ENCODE measurements at places on chromosomes 1 and 21. TPM values are rescaled to one million over a fixed set of nuclear protein-coding genes. Genes with fewer than 3 reads are reported as not detected.

DNA sequence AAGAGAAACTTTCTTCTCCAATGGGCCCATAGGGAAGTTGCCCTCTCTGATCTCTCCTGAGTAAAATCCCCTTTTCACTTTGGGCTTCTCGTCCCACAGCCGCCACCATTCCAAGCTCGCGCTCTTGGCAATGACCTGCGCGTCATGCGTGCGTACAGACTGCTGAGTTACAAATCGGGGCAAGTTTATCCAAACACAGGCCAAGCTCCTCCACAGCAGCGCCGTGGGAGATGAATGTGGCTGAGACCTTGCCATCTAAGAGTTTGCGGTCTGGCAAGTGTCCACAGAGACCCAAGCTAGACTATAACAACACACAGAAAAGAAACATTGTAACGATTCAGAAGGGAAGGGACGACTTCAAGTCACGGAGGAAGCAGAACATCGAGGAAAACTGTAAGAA is 116.3 kb upstream of the SOD1 start:
- DNase-seq, result no peak

DNA sequence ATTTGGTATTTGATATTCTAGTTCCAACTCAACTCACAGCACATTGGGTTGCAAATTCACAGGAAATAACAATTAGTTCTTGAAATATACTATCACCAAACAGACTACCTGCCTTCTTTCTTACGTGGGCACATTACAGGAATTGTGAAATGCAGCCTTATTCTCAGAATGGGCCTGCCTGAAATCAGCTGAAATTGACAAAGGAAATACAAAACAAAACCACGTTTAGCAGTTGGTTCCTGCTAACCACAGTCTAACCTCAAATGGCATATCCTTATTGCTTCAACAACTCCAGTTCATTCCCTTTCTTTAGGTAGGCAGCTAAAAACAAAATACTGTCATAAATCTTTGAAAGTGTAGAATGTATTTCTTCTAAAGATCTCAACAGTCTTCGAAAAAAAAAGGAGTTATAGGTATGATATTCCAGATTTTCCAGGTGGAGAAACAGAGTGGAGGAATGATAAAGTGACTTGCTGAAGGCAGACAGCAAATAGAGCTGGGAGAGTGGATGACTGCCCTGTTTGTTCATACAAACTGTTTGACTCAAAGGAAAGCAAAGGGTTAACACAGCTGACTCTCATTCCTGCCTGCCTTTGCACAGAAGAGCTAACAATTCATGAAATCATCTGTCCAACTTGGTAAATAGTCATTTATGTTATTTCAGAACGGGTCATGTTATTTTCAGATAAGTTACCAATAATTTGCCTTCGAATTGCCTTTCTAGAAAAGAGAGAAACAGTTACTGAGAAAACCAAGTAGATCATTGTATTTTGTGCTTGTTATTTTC is 1.6 kb upstream of the GREM2 start:
- DNase-seq, result no peak

- DNase-seq, result no peak
These were observed 16.4 kb upstream of the SLC44A3 start for GRCh38 chr1:94803517-94804441.

DNA sequence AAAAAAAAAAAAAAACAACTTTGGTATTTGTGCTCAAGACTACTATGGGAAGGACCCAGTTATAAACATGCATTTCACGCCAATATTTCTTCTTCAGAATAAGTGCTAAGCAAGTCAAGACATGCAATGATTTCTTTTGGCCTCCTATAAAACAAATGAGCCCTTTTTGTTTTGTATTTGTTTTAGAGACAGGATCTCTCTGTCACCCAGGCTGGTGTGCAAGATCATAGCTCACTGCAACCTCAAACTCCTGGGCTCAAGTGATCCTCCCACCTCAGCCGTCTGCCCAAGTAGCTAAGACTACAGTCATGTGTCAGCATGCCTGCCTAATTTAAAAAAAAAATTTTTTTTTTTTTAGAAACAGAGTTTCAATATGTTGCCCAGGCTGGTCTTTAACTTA is 348.7 kb downstream of the PCP4 start:
- DNase-seq, result no peak

DNA sequence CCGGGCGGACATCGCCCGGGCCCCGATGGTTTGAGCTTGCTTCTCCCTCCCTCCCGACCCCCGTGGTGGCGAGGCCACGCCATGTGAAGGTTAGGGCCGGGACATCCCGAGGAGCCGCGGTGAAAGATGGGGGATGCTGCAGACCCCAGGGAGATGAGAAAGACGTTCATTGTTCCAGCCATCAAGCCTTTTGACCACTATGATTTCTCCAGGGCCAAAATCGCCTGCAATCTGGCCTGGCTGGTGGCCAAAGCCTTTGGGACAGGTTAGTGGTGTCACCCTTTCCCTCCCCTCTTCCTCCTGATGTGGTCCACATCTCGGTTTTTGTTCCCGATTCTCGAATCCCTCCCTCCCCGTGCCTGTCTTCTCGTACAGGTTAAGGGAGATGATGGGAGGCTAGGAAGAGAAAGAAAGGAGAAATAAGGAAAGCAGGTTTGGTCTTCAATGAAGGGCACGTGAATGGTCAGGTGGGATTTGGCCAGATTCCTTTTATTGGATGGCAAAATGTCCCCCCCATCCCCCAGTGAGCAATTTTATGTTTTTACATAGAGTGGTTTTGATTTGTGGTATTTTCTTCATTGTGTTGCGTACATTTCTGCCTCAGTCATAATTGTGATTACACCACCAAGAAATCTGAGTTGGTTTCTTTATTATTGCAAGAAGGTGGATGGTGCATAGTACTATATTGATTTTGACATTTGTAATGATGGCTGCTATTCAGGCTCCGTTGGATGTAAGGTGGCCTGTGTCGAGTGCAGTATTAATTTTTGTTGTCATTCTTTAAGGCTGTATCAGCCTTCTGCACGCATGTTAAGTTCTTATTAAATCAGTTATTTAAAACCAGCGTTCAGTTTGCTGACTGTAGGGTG is 1.2 kb downstream of the CAMSAP2 start:
- DNase-seq, result no peak

DNA sequence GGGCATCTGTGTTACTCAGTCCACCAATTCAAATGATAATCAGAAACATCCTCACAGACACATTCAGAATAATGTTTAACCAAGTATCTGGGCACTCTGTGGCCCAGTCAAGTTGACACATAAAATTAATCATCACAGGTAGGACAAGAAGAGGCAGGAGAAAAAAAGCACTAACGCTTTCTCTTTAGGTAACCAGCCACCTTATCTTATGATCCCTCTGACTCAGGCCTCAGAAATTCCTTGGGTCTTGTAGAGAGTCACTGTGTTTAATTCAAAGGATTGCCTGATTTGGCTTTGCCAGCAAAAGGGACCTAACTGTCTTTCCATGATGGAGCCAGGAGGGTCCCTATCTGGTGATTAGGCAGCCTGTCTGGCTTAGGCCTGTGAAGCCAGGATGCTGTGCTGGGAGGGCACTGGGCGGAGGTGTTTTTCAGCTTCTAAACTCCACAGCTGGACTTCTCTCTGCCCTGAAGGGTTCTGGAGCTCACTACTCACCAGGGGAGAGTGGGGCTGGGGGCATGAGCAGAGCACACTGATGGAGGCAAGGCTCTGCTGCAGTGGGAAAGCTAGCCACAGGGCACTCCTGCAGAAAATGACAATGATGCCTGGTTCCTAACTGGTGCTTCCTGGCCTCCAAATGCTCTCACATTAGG is 36.4 kb upstream of the STUM start:
- no peak for DNase-seq

GRCh38 chr1:59673573-59674450 is 140.9 kb upstream of the HOOK1 start:
- peak; percentile 89 for DNase-seq

- peak; percentile 43 for DNase-seq
These were observed 349.0 kb upstream of the VAMP3 start for GRCh38 chr1:7422081-7422480.

- no peak for DNase-seq
These were observed 16.3 kb downstream of the TGFB2 start for GRCh38 chr1:218361298-218362065.

GRCh38 chr1:214396330-214396729 is 115.4 kb downstream of the SMYD2 start:
- DNase-seq, result no peak

DNA sequence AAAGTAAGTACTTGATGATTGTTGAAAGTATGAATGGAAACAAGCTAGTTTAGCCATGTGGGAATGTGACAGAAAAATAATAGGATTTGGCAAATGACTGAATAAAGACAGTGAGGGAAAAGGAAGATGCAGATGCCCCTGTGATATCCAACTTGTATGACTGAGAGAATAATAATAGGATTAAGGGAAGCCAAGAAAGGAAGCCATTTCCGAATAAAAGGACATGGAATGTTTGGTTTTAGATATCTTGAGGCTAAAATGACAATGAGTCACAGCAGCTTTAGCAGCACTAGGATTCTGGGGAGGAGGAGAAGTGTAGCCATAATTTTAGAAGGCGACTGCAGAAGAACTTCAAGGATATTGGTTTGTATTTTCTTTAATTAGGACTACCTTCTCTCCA is 109.2 kb downstream of the TTLL7 start:
- DNase-seq, result no peak

- no peak for DNase-seq
These were observed 187.1 kb downstream of the CDC42BPA start for GRCh38 chr1:227131193-227131592.

DNA sequence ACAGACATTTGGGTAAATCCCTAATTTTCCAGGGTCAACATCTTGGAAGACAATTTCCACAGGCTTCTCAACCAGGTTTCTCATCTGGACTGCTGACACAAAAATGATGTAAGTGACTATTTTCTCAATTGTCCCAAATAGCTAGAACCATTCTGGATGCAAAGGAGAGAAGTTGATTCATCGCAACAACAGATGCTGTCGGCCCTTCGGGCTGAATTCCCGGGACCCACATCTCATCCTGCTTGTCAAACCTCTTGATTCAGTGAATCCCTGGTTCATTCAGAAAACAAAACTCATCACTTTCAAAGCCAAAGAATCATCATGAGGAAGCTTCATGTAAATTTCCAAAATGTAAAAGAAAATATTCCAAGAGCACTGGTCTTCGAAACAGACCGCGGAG is 251.8 kb downstream of the NPHP4 start:
- DNase-seq, result no peak

DNA sequence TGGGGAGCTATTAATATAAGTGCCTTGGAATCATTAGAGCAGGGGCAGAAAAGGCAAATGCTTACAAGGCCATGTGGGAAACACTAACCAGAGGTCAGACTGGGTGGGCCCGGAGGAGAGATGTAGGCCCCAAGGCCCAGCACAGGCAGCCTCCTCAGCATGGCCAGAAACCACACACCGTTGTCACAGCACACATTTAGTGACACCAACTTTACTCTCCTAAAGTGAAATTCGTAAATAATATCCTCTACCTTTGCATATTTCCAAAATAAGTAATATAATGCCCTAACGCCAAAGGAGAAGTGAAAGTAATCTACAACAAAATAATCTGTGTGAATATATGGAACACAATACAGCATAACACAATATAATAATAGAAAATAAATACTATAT is 62.6 kb downstream of the KIF21B start:
- DNase-seq, result peak; percentile 8

DNA sequence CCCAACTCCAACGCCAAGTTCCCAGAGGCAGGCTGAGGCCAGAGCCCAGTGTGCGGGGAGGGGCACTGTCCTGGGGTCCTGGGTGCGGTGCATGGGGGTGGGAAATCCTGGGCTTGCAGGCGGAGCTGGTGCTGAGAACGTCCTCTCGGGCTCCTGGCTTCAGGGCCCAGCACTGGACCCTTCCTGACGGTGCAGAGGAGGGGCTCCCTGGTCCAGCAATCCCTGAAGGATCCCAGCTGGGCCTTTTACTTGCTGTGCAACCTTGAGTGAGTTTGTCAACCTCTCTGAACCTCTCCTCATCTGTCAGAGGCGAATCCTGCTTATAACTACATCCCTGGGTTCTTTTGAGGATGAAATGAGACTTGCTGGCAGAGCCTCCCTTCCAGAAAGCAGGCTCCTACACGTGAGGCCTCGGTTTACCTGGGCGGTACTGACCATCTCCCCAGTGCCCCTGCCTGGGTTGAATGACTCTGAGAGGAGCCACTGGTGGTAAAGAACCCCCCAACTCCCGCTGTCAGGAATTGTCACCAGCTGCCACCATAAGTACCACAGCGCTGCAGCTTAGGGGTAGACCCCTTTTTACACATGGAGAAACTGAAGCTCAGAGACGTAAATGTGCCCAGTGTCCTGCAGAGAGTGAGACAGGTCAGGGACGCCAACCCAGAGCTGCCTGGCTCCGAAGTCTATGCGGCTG is 77.3 kb downstream of the DHRS3 start:
- no peak for DNase-seq

- DNase-seq, result no peak
These were observed 5.8 kb downstream of the ADORA3 start for GRCh38 chr1:111497592-111497991.

DNA sequence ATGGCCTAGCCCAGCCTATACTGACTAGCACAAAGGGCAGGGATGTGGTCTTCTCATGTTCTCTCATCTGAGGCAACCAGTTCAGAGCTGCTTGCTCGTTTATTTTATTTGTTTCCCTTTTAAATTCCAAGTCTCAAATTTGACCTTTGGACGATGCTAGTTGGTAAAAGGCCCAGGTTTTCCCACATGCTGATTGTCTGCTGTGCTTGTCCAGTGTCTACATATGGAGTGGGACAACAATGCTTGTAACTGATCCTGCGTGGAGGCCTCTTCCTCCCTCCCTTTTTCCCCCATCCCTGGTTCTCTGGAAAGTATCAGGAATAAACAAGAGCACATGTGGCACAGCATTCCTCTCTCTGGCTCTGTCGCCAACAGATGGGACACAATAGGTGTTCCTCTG is 34.0 kb upstream of the BEND5 start:
- DNase-seq, result no peak

DNA sequence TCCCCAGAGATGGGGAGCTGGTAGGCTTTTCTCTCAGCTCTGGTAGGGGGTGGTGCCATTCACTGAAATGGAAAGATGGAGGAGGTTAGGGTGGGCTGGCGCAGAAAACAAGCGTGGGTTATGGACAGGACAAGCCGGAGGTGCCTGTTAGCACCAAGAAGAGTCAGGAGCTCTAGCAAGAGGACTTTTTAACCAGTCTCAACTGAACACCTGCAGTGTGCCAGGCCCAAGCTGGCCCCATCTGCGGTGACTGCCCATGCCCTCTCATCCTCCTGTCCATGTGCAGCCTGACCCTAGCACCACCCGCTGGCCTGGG is 254.4 kb downstream of the RHOU start:
- DNase-seq, result no peak

Gene CELA3A
- total RNA-seq, result not detected

Gene ZBED6
- 29.5 TPM for total RNA-seq

Gene NBPF6
- not detected for total RNA-seq
